ENCODE measurements at places on chromosomes 1 and 21.

DNA sequence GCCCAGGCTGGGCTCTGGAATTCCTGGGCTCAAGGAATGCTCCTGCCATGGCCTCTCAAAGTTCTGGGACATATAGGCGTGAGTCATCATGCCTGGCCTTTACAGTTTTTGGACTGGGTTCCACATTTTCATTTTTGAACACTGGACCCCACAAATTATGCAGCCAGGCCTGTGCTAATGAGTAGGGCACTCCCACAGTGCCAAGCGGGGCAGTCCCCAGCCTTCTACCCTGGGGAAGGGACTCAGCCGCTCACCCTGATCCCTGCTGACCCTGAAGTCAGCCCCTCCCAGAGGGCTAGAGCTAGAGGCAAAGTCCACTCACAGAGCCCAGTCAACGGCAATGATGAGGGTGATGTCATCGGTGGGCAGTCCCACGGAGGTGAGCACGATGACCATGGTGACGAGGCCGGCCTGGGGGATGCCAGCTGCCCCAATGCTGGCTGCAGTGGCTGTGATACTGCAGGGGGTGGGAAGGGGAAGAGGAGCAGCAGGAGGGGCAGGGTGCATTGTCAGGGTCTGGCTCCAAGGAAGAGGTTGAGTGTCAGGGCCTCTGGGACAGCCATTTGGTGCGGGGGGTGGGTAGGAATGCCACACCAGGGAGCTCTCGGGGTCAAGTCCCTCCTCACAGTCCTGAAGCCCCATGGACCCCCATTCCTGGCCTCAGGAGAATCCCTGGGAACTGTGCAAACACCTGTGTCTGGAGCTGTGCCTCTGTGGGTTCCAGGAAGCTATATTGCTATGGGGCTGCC lies 27.6 kb downstream of the PODN start:
- peak; percentile 76 for DNase-seq

GRCh38 chr1:81670286-81670685 lies 130.4 kb upstream of the ADGRL2 start:
- DNase-seq: peak; percentile 97

DNA sequence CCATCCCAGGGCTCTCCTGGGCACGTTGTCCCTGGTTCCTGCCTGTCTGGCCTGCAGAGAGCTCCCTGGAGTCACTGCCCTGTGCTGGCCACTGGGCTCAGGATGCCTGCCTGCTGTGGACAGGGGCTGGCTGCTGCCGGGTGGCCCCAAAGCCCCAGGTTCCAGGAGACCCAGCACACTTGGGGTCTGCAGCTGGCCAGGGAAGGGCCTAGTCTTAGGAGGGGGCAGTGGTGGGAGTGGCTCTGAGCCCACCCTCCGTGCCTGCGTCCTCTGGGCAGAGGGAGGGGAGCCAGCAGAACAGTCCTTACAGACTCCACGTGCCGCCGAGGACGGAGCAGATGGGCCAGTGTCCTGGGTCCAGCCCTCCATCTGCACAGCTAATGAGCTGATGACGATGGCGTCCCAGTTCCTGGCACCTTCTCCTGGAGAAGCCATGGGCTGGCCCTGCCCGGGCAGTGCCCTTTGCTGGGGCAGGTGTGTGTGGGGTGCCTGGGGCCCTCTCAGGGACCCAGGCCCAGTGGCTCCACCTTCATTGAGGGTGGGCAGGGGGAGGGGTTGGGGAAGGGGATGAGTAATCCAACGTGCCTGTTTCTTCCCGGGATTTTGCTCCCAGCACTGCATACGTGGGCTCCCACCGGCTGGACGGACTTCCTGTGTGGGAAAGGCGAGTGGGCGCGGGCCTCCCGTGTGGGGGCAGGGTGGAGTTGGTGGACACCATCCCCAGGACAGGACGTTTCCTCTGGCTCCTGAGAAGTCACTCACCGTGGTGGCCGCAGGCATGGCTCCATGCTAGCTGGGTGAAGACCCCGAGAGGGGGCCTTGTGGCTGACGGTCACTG lies 6.8 kb upstream of the PLCH2 start:
- no peak for DNase-seq

- DNase-seq: no peak
Measured at GRCh38 chr1:85339656-85340399, 63.4 kb upstream of the BCL10 start.

DNA sequence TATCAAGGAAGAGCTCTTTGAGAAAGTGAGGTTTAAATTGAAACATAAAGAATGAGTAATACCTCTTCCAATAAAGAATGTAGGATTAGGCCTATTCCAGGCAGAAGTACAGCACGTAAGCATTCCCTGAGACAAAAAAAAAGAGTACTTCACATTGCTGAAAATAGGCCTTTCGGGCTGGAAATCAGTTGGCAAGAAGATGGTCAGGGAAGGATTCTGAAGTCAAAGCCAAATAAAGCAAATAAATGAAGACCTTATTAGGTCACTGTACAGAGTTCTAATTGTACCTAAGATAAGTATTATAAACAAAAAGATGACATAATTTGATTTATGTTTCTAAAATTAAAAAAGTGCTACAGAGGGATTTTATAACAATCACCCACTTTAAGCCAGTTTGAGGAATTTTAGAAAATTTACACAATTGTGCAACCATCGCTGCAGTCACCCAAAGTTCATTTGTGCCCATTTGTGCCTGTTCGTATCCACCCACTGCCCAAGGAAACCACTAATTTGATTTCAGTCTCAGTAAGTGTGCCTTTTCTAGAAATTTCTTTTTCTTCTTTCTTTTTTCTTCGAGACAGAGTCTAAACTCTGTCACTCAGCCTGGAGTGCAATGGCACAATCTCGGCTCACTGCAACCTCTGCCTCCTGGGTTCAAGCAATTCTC lies 58.6 kb downstream of the FMO4 start:
- DNase-seq: no peak

DNA sequence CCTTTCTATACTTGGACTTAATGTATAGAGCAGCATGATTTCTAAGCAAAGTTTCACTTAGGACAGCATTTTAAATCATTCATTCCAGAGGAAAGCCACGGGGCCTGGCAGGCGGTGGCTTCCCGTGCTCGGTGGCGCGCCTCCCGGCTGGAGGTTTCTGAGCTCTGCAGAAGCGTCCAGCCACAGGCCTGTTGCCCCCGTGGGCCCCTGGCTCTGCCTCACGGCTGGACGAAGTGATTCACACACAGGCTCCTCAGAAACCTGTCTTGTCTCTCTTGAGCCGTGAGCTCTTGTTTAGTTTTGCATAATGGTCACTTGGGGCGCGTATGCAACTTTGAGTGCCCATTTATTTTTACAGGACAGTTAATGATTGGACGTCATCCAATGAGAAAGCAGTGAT lies 22.1 kb upstream of the DIP2A start:
- no peak for DNase-seq

DNA sequence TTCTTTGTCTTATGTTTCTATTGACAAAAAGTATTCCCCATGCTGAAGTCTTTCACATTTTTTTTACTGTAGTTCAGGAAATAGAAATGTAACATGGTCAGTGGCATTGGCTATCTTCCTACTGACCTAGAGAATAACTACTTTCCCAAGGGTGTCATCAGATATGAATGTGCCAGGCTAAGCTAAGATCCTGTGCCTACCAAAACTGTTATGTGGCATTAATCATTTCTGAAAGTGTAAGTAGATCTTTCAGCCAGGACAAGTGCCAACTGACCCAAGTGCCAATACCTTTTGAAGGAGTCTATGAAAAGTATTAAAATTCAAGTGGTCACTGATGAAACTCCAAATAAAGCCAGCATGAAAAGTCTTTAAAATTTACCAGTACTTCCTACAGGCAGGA lies 165.3 kb downstream of the TNFSF18 start:
- DNase-seq: no peak

- no peak for DNase-seq
Measured at GRCh38 chr1:179871940-179872339, 5.7 kb downstream of the TOR1AIP2 start.

DNA sequence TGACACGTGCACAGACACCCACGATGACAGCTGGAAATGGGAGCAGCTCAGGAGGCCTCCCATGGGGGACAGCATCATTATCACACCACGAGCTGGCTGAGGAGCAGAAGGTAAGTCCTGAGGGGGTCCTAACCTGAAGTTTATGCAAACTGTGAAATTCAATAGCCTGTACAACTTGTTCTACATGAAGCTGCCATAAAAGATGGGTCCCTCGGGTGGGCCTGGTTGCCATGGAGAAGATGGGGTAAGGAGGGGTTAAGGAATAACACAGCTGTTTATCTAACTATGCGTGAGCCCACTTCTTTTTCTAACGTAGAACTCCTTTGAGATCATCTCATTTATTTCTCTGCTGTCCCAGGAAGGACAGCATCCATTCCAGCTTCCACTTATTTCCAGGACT lies 163.4 kb upstream of the CD34 start:
- no peak for DNase-seq

DNA sequence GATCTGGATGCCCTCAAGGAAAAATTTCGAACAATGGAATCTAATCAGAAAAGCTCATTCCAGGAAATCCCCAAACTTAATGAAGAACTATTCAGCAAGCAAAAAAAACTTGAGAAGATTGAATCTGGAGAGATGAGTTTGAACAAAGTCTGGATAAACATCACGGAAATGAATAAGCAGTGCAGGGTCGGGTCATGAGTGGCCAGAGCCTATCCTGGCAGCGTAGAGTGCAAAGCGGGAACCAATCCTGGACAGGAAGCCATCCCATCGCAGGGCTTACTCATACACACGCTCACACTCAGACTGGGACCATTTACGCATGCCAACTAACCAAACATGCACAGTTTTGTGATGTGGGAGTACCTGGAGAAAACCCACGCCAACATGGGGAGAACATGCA lies 43.1 kb downstream of the ZMYM1 start:
- DNase-seq: no peak

DNA sequence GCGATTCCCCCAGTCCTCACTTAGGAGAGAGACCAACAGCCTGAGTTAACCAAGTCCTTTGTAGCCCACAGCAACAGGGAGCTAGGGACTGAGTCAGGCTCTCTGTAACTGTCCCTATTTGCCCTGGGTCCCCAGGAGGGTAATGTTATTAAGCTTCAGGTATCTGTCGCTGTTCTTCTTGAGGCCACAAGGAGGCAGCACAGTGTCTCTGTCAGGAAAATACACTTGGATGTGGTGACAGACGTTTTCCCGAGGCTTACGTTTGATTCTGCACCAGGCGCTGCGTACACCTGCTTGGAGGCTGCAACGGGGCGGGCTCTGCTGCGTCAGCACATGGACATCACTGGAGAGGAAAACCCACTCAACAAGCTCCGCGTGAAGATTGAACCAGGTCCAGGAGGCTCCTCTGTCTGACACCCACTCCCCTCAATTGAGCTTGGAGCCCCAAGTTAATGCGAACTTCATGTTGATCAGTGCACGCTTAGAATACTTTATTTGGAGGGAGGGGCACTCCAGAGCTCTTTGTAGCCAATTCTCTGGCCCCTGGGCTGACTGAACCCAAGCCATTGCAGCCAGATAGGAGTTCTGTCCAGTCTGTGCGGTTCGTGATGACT lies 10.7 kb upstream of the ELF3 start:
- DNase-seq: peak; percentile 87

DNA sequence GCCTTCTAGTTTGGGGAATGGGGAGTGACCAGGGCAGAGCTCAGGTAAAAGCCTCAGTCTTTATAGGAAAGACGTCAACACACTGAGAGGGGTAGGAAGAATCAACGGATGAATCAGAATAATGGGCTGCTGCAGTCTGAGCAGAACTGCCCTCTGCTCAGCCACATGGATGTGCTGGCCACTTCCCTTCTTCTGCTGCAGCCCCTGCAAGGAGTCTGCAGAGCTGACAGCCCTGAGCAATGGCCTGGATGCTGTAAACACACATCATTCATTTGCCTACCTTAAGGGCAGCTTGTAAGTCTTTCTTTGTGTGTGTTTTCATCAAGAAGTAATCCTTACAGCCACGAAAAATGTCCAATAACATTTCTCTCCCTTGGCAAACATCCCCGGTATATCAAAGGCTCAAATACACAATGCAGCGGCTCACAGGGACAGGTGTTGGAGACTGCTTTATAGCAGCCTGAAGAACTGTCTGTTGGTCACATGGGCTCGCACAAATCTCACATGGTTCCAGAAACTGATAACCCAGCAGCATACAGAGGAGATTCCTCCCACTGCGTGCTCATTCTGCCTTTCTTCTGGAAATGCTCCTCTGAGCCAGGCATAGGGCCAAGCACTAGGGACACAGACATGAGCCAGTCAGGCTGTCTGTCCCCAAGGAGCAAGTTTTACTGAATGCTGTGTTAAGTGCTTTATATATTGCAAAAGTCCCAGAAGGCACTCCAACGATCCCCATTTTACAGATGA lies 110.1 kb downstream of the HMGB4 start:
- no peak for DNase-seq

- peak; percentile 55 for DNase-seq
Measured at GRCh38 chr1:54884135-54884586, 2.8 kb downstream of the DHCR24 start.

DNA sequence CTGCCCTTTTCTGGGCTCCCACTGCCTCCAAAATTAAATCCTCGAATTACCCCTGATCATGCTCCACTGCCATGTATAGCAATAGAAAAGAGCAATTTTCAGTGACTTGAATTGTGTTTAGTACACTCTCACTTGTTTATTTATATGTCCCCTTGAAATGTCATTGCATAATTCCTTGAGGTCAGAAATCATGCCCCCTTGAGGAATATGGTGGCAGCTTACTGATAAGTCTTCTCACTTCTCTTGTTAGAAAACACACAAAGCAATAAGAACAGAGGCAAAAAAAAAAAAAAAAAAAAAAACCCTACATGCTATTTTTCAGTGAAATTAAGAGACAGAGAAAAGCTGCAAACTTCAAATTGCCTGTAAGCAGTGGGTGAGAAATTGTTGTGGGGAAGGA lies 37.5 kb downstream of the GPR88 start:
- DNase-seq: no peak
